ENCODE measurements at places on chromosomes 5 and 9. TPM values are rescaled to one million over a fixed set of nuclear protein-coding genes. Genes with fewer than 3 reads are reported as not detected.

Gene ACTBL2
- 0.13 TPM for total RNA-seq

Gene PLPP7
- total RNA-seq, result 4.0 TPM

DNA sequence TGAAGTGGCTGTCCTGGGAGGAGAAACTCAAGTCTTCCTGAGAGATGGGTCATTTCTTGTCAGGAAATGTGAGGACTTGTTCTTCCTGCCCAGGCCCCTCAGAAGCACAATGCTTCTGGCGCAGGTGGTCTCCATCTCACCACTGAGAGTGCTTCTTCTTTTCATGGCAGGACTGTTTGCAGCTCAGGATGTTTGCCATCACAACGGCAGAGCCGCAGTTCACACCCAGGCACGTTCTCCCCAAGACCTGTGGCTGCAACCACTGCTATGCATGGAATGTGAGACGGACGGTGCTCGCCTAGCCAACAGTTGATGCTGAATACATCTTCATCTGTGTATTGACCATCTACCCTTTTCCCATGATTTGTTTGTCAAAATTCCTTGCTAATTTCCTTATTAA, 216.3 kb downstream of the GADD45G start:
- no peak overlapping the region for H3K4me3 ChIP-seq
- no peak for DNase-seq
- H3K36me3 ChIP-seq, result no peaks in the 10 kb centered on the region

DNA sequence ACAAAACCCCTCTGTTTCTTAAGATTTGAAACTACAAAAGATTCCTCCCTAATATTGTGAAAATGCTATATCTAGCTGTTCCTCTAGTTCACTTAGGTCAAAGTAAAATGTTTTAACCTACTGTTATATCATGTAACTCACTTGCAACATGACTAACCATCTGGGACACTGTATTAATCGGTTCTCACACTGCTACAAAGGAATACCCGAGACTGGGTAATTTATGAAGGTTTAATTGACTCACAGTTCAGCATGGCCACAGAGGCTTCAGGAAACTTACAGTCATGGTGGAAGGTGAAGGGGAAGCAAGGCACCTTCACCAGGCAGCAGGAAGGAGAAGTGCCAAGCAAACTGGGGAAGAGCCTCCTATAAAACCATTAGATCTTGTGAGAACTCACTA, 34.7 kb downstream of the DIMT1 start:
- no peaks in the 10 kb centered on the region for H3K27me3 ChIP-seq
- H3K4me1 ChIP-seq, result no peaks in the 10 kb centered on the region
- no peak overlapping the region for H3K27ac ChIP-seq
- peaks cover 11% of the 10 kb centered on the region for H3K36me3 ChIP-seq

DNA sequence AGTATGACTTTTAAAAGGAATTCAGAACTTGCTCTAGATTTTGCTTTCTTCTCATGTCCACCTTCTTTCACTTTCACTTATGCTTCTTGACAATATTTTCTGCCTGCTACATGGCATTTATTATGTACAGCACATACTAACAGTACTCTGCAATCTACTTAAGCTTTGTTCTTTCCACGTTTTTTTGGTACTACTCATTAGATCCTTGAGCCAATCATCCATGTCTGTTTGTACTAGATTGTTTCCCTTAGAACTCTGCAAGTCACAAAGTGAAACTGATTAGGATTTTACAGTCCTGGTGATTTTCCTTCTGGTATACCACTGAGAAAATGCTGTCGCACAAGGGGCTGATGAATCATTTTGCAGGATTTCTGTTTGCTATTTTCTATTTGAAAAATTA, 78.3 kb downstream of the PARP8 start:
- H3K4me3 ChIP-seq, result peak overlapping the region; percentile 66
- no peaks in the 10 kb centered on the region for H3K4me1 ChIP-seq

Gene TAF1L
- not detected for total RNA-seq

GRCh38 chr9:85262333-85262732, 479.4 kb downstream of the AGTPBP1 start:
- H3K27ac ChIP-seq, result no peak overlapping the region
- no peaks in the 10 kb centered on the region for H3K4me1 ChIP-seq
- H3K36me3 ChIP-seq, result no peaks in the 10 kb centered on the region

Gene PCDH12
- total RNA-seq, result 14.1 TPM

Gene FOXD4L4
- total RNA-seq, result 0.31 TPM

Gene MOB3B
- total RNA-seq, result 22.5 TPM

- no peak overlapping the region for H3K4me3 ChIP-seq
- H3K36me3 ChIP-seq, result no peaks in the 10 kb centered on the region
- no peaks in the 10 kb centered on the region for H3K4me1 ChIP-seq
- no peaks in the 10 kb centered on the region for H3K27me3 ChIP-seq
Measured at GRCh38 chr5:82986404-82986803, 90.8 kb downstream of the TMEM167A start.

DNA sequence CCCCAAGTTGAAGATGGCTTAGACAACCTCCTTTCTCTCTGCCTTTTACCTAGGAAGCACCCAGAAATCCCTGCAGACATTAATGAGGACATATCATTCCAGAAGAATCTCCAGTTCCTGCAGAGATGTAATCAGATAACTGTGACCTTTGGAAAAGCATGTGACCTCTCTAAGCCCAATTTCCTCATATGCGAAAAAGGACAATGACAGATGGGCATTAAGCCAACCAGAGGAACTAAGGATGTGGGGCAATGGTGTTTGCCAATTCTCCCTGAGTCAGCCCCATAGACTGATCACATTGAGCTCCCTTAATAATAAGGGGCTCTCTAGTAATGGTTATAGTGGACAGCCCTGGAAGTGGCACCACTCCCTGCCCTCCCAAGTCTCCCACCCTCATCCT, 10.1 kb upstream of the FOXI1 start:
- no peaks in the 10 kb centered on the region for H3K27me3 ChIP-seq
- H3K4me1 ChIP-seq, result no peaks in the 10 kb centered on the region
- H3K36me3 ChIP-seq, result no peaks in the 10 kb centered on the region
- H3K27ac ChIP-seq, result no peak overlapping the region
- no peak overlapping the region for H3K4me3 ChIP-seq

GRCh38 chr5:59496524-59497134, 396.9 kb downstream of the PDE4D start:
- H3K4me3 ChIP-seq, result no peak overlapping the region
- no peak for DNase-seq
- no peaks in the 10 kb centered on the region for H3K4me1 ChIP-seq
- H3K27ac ChIP-seq, result no peak overlapping the region
- no peaks in the 10 kb centered on the region for H3K36me3 ChIP-seq

GRCh38 chr5:139633295-139634027, 14.7 kb upstream of the CXXC5 start:
- peak overlapping the region; percentile 0 for H3K27ac ChIP-seq
- no peak overlapping the region for H3K4me3 ChIP-seq
- peaks cover 17% of the 10 kb centered on the region for H3K4me1 ChIP-seq
- H3K36me3 ChIP-seq, result peaks cover 5% of the 10 kb centered on the region
- no peaks in the 10 kb centered on the region for H3K27me3 ChIP-seq

DNA sequence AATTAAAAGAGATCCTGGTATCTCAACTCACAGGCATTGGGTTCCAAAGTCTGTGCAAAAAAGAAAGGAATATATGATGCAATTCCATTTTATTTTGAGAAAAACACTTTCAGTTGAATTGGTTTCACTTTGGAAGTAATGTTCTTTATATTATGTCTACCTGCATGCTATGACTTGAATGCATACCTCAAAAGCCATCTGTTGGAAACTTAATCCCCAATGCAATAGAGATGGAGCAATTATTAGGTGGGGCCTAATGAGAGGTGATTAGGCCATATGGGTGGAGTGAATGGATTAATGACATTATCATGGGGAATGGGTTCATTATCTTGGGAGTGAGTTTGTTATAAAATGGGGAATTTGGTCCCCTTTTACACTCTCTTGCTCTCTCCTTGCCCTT, 293.3 kb downstream of the CSNK1G3 start:
- H3K4me1 ChIP-seq, result peaks cover 5% of the 10 kb centered on the region
- H3K36me3 ChIP-seq, result no peaks in the 10 kb centered on the region
- no peaks in the 10 kb centered on the region for H3K27me3 ChIP-seq
- DNase-seq, result no peak
- no peak overlapping the region for H3K27ac ChIP-seq

DNA sequence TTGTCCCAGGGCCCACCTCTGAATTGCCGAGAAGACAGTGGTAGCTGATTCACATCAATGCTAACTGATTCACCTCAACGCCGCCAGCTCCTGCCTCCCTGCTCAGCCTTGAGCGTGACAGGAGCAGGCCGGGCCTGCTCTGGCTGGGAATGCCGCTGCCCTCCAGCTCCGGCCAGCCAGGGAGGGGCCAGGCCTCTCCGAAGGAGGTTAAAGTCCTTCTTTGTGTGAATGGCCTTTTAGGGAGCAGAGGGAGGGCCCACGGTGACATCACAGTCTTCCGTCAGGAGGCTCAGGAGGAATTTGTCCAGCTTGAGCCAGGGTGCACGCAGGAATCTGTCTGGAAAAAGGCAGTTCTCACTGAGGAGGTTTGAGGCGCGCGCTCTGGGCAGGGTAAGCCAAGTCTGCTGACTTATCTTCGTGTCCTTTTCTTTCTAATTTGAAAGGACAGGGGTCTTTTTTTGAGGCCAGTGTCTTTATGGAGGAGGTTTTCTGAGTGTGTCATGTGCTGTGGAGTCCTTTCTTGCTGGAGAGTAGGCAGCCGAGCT, 82.7 kb downstream of the C9orf152 start:
- H3K4me3 ChIP-seq, result peak overlapping the region; percentile 34
- no peaks in the 10 kb centered on the region for H3K27me3 ChIP-seq
- DNase-seq, result peak; percentile 96
- H3K27ac ChIP-seq, result peak overlapping the region; percentile 92

Gene PCDHGA9
- total RNA-seq, result 7.6 TPM

- DNase-seq, result no peak
- H3K4me1 ChIP-seq, result no peaks in the 10 kb centered on the region
- H3K36me3 ChIP-seq, result no peaks in the 10 kb centered on the region
- no peak overlapping the region for H3K27ac ChIP-seq
- no peak overlapping the region for H3K4me3 ChIP-seq
- no peaks in the 10 kb centered on the region for H3K27me3 ChIP-seq
Measured at GRCh38 chr5:83145241-83145640, 67.9 kb downstream of the XRCC4 start.

GRCh38 chr9:133477992-133478850, 678 bp downstream of the SLC2A6 start:
- H3K36me3 ChIP-seq, result no peaks in the 10 kb centered on the region
- peak overlapping the region; percentile 52 for H3K4me3 ChIP-seq

GRCh38 chr5:132663771-132664695, 6.1 kb downstream of the IL13 start:
- no peaks in the 10 kb centered on the region for H3K27me3 ChIP-seq
- H3K36me3 ChIP-seq, result no peaks in the 10 kb centered on the region
- no peak for DNase-seq
- H3K27ac ChIP-seq, result no peak overlapping the region

DNA sequence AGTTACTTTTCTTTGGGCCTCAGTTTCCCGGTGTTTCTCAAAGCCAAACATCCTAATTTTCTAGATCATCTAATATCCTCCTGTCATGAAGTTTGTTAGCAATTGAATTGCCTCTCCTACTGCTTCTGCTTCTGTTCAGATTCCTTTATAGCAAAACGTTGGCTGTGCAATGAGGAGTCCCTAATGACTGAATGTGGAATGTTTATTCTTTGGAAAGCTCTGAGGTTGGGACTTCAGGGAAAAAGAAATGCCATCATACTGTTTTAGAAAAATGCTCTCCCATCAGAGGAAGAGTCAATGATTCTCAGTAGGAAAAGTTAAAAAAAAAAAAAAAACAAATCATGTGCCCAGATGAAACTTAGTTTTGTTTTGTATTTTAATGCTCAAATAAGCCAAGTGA, 268.7 kb upstream of the PAPPA start:
- no peak overlapping the region for H3K4me3 ChIP-seq
- H3K27ac ChIP-seq, result no peak overlapping the region
- no peaks in the 10 kb centered on the region for H3K27me3 ChIP-seq
- H3K36me3 ChIP-seq, result no peaks in the 10 kb centered on the region

Gene LHX3
- total RNA-seq, result not detected

GRCh38 chr5:177339107-177339638, 12.3 kb downstream of the LMAN2 start:
- H3K36me3 ChIP-seq, result peaks cover 26% of the 10 kb centered on the region
- no peaks in the 10 kb centered on the region for H3K27me3 ChIP-seq
- H3K4me1 ChIP-seq, result no peaks in the 10 kb centered on the region
- no peak for DNase-seq

GRCh38 chr5:74916831-74917710, 50.9 kb upstream of the FAM169A start:
- H3K36me3 ChIP-seq, result no peaks in the 10 kb centered on the region
- H3K27me3 ChIP-seq, result no peaks in the 10 kb centered on the region
- no peak for DNase-seq
- H3K4me3 ChIP-seq, result no peak overlapping the region
- H3K27ac ChIP-seq, result no peak overlapping the region

GRCh38 chr5:167688341-167689130, 602.9 kb upstream of the WWC1 start:
- no peak for DNase-seq
- H3K4me1 ChIP-seq, result no peaks in the 10 kb centered on the region
- no peaks in the 10 kb centered on the region for H3K36me3 ChIP-seq
- H3K27ac ChIP-seq, result no peak overlapping the region
- no peaks in the 10 kb centered on the region for H3K27me3 ChIP-seq

GRCh38 chr5:1512541-1513291, 11.0 kb downstream of the LPCAT1 start:
- H3K4me3 ChIP-seq, result no peak overlapping the region
- H3K36me3 ChIP-seq, result no peaks in the 10 kb centered on the region
- no peak for DNase-seq

Gene IFNA21
- not detected for total RNA-seq

Gene SLC23A1
- 3.5 TPM for total RNA-seq

Gene TMEM174
- total RNA-seq, result 1.1 TPM

GRCh38 chr5:78341440-78341839, 19.0 kb upstream of the SCAMP1 start:
- no peaks in the 10 kb centered on the region for H3K27me3 ChIP-seq
- H3K4me3 ChIP-seq, result no peak overlapping the region
- H3K27ac ChIP-seq, result no peak overlapping the region
- no peak for DNase-seq
- no peaks in the 10 kb centered on the region for H3K4me1 ChIP-seq

- H3K27ac ChIP-seq, result no peak overlapping the region
- no peak for DNase-seq
- no peaks in the 10 kb centered on the region for H3K4me1 ChIP-seq
- no peaks in the 10 kb centered on the region for H3K27me3 ChIP-seq
- no peak overlapping the region for H3K4me3 ChIP-seq
Measured at GRCh38 chr5:30104872-30105596, 1088.5 kb upstream of the CDH6 start.

DNA sequence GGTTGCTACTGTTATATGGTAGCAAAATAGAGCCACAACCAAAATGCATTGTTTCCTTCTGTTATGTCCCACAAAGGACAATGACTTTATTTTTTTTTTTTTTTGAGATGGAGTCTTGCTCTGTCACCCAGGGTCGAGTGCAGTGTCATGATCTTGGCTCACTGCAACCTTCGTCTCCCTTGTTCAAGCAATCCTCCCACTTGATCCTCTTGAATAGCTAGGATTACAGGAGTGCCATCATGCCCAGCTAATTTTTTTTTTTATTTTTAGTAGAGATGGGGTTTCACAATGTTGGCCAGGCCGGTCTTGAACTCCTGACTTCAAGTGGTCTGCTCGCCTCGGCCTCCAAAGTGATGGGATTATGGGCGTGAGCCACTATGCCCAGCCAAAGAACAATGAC, 527.7 kb upstream of the SGCD start:
- no peak overlapping the region for H3K4me3 ChIP-seq
- DNase-seq, result no peak
- H3K4me1 ChIP-seq, result no peaks in the 10 kb centered on the region
- no peak overlapping the region for H3K27ac ChIP-seq
- no peaks in the 10 kb centered on the region for H3K27me3 ChIP-seq

GRCh38 chr9:100084128-100084453, 14.7 kb downstream of the ERP44 start:
- H3K4me1 ChIP-seq, result no peaks in the 10 kb centered on the region
- H3K27me3 ChIP-seq, result no peaks in the 10 kb centered on the region
- no peaks in the 10 kb centered on the region for H3K36me3 ChIP-seq
- no peak overlapping the region for H3K4me3 ChIP-seq

All from kidney (tissue), 22 donors.